ENCODE measurements at places on chromosomes 6 and 20. TPM values are rescaled to one million over a fixed set of nuclear protein-coding genes. Genes with fewer than 3 reads are reported as not detected.

RTEL1 gene
- total RNA-seq: 49.8 TPM

RBCK1 gene
- total RNA-seq: 135 TPM

GRCh38 chr20:46541229-46541935 is 9.1 kb downstream of the OCSTAMP start:
- DNase-seq: no peak

DNA sequence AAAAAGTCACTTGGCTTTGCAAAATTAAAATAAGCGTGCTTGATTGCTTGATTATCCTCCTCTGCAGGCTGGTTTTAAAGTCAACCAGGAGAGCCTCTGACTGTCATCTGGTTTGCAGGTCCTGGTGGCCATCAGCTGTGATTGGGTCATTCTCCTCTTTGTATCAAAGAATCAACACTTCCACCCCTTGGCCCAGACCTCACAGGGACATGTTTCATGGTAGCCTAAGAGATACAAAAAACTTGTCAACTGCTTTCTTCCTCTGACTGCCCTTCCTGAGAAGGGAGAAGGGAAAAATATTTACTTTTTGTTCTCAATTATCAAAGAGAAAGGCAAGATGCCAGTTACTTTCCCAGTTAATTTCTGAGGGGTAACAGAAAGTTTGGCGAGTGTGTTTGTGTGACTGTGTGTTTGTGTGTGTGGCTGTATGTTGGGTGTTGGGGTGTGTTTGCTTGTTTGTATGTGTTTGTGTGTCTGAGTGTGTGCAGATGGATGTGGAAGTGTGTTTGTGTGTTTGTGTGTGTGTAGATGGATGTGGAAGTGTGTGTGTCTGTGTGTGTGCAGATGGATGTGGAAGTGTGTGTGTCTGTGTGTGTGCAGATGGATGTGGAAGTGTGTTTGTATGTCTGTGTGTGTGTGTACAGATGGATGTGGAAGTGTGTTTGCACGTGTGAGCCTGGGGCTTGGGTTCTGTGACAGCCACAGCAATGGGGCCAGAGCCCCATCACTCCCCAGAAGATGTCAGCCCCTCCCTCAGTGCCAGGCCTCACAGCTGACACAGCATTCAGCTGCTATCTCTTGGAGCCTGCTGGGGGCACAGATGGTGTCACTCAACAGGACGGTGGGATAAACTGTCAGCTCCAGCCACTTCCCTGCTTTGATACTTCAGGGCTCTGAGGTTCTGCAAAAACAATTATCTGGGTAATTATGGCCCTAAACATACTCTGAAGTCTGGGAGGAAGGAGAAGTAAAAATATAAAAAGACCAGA is 98.6 kb upstream of the RNF24 start:
- peak; percentile 19 for DNase-seq

- DNase-seq: no peak
These were observed 5.6 kb downstream of the GDF5 start for GRCh38 chr20:35432430-35432735.

GRCh38 chr6:112883095-112883494 is 536.0 kb downstream of the RFPL4B start:
- no peak for DNase-seq

DNA sequence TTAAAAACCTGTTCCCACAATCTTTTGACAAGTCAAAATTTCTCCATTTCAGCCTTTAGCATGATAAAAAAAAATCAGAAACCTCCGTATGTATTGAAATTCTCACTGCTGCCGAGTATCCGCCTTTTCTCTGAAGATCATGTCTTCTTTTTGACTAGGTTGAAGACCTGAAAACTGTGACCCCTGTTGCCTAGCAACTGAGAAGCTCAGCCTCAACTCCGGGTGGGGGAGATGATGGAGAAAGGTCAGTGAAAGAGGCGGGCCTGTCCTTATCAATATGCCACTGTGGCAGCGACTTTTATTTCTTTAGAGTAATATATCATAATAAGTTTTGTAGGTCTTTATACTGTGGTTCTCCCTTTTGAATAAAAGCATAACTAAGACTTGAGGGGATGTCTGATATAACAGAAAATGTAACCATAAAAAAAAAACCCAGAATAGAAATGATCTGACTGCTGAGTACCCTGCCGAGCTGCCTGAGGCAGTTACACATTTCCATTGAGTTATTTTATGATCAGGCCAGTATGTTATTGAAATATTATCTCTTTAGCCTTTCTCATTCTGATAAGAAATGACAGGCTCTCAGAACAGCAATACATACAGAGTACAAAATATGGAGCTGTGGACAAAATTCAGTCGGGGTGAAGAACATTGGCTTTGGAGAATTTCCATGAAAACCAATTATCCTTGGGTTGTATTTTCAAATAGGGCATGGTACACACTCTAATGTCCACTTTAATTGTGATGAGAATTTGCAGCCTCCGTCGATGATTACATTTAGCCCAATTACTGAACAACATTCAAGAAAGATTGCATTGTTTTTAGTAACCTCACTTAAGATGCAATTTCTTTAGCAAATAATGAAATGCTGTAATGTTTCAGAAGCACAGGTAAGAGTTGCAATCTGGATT is 136.7 kb upstream of the EEF1E1 start:
- DNase-seq: no peak

Data from activated CD8-positive, alpha-beta T cell treated with anti-CD3 and anti-CD28 coated beads, Interleukin-2, amount 10 ng/mL, durations not matched to agents 7 days and 5 days (primary cell).